Left renal pelvis (tissue), 4 donors: ENCODE measurements at places on chromosomes 4 and X.

DNA sequence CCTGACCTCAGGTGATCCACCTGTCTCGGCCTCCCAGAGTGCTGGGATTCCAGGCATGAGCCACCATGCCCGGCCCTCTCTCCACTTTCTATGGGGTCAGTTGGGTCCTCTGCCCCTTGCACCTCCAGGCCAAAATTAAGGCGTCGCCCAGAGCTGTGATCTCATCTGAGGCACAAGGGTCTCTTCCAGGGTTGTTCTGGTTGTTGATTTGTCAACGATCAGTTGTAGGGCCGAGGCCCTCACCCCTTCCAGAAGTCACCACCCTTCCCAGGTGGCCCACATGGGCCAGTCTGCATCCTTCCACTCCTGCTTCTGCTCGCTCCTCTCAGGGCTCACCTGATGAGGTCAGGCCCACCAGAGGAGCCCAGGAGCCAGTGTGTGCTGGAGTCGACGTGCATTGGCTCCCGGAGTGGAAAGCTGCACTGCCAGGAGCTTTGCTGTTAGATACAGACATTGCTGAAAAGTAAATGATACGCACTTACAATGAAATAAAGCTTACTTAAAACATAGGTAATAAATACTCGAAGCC, 14.3 kb upstream of the TMEM271 start:
- DNase-seq, result no peak

GRCh38 chrX:148284821-148285220, 215.6 kb upstream of the AFF2 start:
- no peak for DNase-seq

GRCh38 chr4:1753697-1754311, 32.5 kb downstream of the TACC3 start:
- no peak for DNase-seq

DNA sequence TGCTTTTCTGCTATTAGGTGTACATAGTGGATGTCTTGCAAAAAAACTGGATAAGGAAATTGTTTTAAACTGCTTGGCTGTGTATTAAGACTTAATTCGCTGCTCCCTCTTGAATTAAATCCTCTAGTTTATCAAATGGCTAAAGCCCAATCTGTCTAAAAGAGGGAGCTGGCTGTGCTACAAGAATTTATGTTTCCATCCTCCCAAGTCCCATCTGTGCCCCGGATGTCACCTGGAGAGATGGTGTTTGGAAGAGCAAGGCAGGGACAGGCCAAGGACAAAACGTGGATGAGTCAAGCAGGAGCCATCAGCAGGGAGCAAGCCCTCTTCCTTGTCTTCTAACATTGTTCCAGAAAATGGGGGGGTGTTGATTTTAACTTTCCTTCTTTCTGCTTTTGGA, 171.3 kb upstream of the LCORL start:
- DNase-seq, result no peak

- DNase-seq, result no peak
These were observed 170.9 kb upstream of the GRIA3 start for GRCh38 chrX:123013141-123013540.

DNA sequence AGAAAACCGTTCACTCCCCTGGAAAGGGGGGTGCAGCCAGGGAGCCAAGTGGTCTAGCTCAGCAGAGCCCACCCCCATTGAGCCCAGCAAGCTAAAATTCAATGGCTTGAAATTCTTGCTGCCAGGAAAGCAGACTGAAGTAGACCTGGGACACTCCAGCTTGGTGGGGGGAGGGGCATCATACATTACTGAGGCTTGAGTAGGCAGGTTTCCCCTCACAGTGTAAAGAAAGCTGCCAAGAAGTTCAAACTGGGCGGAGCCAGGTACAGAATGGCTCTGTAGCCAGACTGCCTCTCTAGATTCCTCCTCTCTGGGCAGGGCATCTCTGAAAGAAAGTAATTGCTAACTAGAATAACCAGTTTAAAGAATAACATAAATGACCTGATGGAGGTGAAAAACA, 372.3 kb upstream of the F9 start:
- DNase-seq, result no peak
